Suppressor macrophage treated with lipopolysaccharide for 1 hour (primary cell): ENCODE measurements at places on chromosomes 5 and 9.
A peak's percentile ranks its signal among the peaks of the same experiment; 100 is the strongest.

GRCh38 chr9:132268725-132269352, 85.9 kb downstream of the SETX start:
- peak; percentile 76 for DNase-seq

DNA sequence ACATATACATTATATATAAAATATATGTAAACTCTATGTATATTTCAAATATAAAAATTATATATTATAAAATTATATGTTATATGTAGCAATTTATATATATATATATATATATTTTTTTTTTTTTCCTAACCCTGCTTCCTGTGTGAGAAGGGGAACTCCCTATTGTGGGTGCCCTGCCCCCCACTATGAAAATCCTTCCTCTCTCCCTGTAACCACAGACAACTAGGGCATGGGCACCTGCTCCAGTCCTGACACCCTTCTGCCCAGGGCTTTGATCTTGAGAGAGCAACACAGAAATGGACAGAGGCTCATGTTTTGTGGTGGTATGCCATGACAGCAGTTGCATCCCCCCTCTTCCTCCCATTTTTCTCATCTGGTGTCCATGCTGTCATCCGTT, 148.7 kb upstream of the IL12B start:
- DNase-seq: peak; percentile 8

- DNase-seq: no peak
Measured at GRCh38 chr9:123684393-123685149, 245.4 kb downstream of the DENND1A start.

GRCh38 chr9:79481846-79482477, 89.8 kb upstream of the TLE4 start:
- DNase-seq: no peak

GRCh38 chr5:16936150-16936988, at the start of gene MYO10:
TSS of gene MYO10 (minus strand) at chr5:16936288. CDS start at chr5:16935808, 480 bp downstream.
- DNase-seq: peak; percentile 97

- no peak for DNase-seq
Measured at GRCh38 chr5:14357851-14358250, 214.7 kb downstream of the TRIO start.

GRCh38 chr5:56305001-56305950, 72.1 kb upstream of the ANKRD55 start:
- no peak for DNase-seq

DNA sequence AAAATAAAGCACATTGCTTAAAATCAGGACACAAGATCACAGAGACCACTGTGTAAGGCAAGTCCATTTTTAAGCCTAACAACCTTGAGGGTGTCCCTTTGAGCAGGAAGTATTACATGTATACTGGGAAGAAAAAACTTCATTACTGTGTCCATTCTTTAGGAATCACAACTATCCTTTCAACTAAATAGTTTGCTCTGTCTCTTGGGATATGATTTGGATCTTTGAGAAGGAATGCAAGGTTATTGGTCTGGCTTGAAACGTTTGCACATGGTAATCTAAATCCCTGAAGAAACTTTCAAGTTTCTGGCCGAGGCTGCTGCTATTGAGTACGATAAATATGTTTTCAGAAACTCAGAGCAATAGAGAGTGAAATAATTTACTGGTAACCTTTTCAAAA, 923.0 kb upstream of the SEMA6A start:
- DNase-seq: no peak

- DNase-seq: no peak
Measured at GRCh38 chr9:4211032-4211725, 88.7 kb downstream of the GLIS3 start.

GRCh38 chr5:115961381-115962238, 665 bp upstream of the LVRN start:
- DNase-seq: no peak

- peak; percentile 49 for DNase-seq
Measured at GRCh38 chr5:154756868-154757813, 2.0 kb downstream of the LARP1 start.

DNA sequence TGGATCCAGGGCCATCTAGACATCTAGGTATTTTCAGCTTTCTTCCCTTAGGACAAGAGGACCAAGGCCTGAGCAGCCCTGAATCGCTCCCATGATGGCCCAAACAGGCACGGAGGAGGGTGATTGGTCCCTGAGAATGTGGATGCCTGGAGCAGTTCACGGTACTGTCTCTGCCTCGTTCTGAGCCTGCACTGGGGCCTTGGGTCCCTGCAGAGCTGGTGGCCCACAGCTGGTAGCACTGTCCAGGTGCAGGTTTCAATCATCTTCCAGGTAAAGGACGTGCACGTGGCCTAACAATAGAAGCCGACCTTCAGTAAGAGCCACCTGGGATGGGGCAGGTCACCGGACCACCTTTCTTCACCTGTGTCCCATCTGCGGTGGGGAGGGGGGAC, 19.4 kb upstream of the FCN1 start:
- DNase-seq: no peak

- no peak for DNase-seq
Measured at GRCh38 chr9:127142931-127143464, 20.6 kb upstream of the ANGPTL2 start.

DNA sequence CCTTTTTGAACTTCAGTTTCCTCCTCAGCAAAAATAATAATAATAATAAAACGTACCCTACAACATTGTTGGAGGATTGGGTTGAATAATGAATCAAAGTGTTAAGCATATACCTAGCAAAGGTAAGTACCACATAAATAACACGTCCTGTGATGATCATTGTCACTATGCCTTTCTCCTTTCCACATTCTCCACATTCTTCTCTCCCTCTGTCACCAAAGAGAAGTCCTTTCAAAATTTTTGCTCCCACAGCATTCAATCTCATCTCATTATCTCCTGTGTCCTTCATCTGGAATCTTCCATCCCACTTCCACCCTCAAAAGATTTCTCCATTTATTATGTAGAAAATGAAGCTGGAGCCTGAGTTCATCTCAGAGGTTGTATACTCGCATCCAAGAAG, 7.2 kb upstream of the ALDOB start:
- DNase-seq: no peak

DNA sequence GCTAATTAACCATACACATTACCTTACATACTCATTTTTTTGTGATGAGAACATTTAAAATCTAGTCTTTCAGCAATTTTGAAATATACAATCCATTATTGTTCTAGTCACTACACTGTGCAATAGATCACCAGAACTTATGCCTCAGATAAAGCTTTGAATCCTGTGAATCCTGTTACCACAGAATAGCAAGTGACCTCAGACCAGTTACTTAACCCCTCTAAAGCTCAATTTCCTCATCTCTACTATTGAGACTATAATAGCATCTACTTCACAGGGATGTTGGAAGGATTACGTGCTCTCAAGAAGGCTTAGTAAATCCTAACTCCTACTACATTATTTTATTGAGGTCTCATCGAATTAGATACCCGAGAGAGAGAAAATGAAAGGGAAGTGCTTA, 60.2 kb upstream of the PIP5K1B start:
- DNase-seq: no peak

DNA sequence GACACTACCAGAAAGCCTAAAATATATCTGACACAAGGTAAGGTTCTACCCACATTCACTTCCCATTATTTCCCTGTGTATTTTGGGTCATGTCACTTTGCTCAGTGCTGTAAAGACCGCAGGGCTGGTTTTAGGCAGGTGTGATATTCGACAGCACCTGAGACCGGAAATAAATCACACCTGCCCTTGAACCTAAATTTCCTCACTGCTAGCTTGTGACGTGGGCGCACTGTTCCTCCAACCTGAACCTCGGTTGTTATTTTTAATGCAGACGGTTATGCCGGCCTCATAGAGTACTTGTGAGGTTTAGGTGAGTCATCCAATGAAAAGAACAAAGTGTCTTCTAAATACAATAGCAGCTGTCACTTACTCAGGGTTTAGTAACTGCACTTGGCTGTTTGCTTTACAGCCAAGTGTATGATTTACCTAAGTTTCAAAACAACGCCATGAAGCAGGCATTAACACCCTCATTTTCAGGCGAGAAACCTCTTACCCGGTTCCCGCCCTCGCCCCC, 20.7 kb upstream of the ZNF782 start:
- DNase-seq: no peak

DNA sequence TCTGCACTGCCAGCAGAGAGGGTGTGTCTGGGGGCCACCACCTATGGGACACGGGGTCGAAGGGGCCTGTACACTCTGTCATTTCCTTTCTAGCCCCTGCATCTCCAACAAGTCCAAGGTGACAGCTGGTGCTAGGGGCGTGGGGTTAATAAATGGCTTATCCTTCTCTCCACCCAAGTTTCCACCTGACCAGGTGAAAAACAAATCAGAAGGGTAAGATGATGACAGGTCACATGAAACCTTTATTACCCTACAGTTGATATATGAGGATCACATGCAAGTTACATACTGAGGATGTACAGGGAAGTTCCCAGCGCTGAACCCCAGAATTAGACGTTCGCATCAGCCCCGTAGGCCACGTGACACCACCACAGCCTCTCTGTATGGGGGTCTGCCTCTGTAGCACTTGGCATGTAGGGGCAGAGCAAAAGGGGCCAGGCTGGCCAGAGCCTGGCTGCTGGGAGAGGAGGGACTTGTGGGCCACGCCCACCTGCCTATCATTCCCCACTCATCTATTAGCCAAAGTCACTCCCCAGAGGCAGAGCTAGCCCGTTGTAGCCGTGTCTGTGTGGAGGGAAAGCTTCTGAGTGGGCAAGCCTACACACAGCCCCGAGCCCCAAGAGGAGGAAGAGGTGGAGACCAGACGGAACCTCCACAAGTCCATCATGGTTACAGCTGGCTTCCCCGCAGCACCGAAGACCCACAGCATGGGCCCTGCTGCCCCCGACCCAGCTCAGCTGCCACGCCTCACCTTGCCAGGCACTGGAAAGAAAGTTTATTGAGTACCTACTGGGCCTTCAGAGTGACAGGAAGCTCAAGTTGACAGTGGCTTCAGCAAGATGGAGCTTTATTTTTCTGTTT, 2.2 kb downstream of the TMEM141 start:
- no peak for DNase-seq

DNA sequence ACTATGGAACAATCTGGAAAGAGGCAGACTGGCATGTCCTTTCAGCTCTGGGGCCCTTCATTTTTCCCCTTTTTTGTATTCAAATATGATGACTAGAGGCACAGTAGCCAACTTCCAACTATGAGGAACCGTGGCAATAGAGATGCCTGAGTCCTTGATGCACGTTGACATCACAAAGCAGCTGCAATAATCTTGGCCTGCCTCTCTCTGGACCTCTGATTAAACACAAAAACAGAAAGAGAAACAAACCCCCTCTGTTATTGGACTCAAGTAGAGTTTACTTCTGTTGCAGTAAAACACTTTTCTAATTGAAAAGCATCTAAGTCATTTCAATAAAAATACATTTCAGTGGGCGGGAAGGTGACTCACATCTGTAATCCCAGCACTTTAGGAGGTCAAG, 122.2 kb upstream of the GRAMD2B start:
- no peak for DNase-seq

DNA sequence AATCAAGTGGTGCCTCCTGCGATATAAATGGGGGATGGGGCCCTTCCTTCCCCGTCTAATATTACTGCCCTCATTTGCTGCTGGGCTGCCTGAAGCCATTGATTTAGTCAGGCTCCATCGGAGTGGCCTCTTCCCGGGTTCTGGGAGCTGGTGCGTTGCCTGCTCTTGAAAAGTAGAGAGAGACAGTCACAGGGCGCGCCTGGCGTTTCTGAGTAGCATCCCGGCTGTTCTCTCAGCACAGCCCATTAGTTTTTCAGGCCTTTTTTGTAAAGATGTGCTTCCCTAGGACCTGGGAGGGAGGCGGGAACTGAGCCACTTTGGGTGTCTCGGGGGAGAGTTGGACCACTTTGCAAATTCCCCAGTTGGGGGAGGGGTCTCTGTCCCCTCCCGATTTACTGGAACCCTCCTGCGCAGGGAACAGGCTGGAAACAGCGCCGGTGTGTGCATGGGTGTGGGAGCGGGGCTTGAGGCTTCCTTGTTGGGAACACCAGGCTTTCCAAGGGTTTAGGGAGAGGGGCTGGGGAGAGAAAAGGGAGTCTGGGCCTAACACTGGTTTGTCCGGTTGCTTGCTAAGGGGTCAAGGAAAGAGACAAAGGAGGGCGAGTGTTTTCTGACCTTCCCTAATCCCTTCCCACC, 4.7 kb downstream of the PRDM6 start:
- no peak for DNase-seq

DNA sequence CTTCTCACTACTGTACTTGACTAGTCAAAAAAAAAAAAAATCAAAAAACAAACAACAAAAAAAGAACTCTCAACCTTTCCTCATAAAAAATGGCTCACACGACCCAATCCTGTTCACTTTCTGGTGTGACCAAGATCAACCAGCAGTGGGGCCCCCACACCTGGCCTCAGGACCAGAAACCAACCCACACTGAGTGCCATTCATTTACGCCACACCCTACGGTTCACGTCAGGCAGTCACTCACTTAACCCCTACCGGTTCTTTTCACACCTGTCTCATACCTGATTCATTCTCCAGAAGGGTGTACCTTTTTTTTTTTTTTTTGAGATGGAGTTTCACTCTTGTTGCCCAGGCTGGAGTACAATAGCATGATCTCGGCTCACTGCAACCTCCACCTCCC, 5.7 kb downstream of the SUSD1 start:
- no peak for DNase-seq

DNA sequence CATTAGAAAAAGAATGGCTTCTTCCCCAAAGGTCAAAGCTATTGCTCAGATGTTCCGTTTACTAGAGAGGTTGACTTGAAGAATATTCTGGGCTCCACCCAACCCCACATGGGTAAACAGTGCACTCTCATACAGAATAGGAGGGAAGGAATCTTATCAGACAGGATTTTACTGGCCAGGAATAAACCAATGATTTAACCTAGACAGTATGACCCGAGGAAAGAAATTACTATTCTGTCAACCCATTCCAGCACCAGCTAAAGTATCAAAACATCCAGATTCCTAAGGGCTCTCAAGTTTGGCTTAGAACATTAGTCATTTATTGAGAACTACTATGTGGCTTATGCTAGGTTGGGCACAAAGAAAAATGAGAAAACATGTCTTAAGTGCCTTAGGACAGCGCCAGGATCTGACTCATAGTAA, 493.6 kb upstream of the KLF4 start:
- peak; percentile 53 for DNase-seq

- no peak for DNase-seq
Measured at GRCh38 chr5:133890776-133891280, 77.6 kb downstream of the C5orf15 start.

DNA sequence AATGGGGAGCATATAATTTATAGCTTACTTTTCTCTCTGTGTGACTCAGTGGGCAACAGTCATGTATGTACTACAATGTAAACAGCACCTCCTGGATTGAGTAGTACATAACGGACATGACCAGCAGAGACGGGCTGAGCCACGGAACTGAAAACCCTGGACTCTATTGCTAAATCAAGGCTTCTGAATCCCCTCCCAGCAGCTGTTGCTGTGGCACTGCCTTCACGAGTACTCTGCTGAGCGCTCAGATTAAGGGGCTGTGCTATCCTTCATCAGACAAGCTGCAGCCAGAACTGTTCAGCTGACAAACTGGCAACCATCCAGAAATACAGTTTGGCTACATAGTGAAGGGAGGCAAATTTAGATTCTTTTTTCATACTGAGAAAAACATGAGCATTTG, 131.3 kb upstream of the CCDC180 start:
- no peak for DNase-seq

GRCh38 chr9:75669721-75670120, 220.8 kb upstream of the PCSK5 start:
- DNase-seq: no peak

- no peak for DNase-seq
Measured at GRCh38 chr5:37308793-37309192, 59.6 kb upstream of the CPLANE1 start.
